Activated CD4-positive, alpha-beta T cell treated with anti-CD3 and anti-CD28 coated beads, Interleukin-2, amount 10 ng/mL, durations not matched to agents 7 days and 5 days (primary cell): ENCODE measurements at places on chromosomes 7 and 10. TPM values are rescaled to one million over a fixed set of nuclear protein-coding genes. Genes with fewer than 3 reads are reported as not detected.

DNA sequence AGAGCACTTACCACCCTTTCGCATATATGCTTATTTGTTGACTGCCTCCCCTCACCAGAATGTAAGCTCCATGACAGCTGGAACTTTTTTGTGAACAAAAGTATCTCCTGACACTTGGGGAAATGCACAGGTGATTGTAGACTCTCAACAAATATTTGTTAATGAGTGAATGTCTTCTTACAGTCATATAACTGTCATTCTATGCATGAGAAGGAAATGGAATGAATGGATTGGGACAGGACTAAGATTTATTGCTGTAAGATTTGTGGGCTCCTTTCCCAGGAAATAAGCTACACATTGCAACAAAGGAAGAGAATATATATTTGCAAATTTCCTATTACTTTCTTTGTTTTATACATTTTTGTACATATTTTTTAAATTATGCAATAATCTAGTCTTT is 48.5 kb downstream of the FEZF1 start:
- DNase-seq: no peak

DNA sequence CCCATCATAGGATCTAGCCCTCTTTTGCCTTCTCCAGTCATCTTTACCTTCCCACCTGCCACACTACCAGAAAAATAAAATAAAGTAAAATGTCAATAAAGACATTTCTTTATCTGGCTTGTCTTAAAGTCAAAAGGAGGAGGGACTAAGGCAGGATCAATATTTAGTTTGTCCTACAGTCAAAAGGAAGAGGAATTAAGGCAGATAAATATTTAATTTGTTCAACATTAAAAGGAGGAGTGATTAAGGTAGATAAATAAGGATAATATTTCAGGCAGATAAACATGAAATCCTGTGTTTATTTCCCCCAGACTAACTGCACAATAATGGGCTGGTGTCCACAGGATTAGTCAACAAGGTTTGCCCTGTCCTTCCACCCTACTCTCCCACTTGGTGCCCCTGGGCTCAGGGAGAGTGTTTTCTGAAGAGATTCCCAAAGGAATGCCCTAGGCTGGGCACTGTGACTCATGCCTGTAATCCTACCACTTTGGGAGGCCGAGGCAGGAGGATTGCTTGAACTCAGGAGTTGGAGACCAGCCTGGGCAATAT is 18.3 kb upstream of the MSMB start:
- no peak for DNase-seq

DNA sequence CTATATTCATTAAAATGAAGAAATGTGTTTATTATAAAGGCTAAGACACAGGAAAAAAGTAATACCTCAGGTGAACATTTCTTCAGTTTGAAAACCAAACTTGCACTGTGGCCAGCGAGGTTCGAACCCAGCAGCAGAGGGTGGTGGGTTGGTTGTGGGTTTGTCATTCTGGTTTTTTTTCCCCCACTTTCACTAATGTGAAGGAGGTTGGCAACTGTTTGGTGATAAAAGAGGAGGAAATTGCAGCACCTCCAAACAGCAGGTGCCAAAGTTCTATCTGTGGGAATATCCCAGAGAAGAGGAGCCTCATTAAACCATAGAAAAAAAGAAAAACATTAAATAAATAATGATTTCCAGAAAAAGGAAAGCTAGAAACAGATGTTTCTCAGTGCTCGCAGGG is 36.6 kb upstream of the YAE1 start:
- DNase-seq: no peak

DNA sequence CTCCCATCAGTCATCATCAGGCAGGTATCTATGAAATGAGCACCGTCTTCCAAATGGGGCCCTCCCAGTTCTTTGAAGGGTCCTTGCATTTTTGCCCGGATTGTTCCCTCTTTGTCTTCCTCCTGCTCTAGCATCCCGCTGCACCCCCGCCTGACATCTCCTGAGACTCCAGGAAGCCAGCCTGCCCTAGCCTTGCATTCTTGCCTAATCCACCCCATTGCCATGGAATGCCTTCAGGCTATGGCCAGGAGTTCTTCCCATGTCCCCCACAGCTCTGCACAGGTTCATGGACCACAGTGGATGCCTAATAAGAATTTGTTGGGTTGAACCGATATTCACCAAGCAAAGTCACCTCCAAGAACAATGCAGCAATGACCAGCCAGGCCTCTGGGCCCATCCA is 62.1 kb downstream of the ZMIZ1 start:
- DNase-seq: no peak

DNA sequence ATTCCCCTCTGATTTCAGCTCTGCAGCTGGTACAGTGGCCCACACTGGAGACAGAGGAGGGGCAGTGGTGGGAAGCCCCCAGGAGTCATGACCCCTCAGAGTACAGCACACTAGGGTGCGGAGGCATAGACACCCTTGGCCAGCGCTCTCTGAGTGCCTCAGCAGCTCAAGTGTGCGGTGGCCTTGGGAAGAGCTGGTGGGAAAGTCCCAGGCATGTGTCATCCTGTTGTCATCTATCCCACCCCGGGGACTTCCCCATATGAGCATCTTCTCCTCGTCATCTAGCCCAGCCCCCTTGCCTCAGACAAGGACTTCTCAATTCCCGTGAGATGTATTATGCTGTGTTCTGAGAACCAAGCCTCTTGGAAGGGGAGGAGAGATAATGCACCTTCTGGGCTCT is 15.6 kb upstream of the PPIF start:
- peak; percentile 52 for DNase-seq

- no peak for DNase-seq
Measured at GRCh38 chr7:122352454-122352853, 47.9 kb upstream of the FEZF1 start.

DNA sequence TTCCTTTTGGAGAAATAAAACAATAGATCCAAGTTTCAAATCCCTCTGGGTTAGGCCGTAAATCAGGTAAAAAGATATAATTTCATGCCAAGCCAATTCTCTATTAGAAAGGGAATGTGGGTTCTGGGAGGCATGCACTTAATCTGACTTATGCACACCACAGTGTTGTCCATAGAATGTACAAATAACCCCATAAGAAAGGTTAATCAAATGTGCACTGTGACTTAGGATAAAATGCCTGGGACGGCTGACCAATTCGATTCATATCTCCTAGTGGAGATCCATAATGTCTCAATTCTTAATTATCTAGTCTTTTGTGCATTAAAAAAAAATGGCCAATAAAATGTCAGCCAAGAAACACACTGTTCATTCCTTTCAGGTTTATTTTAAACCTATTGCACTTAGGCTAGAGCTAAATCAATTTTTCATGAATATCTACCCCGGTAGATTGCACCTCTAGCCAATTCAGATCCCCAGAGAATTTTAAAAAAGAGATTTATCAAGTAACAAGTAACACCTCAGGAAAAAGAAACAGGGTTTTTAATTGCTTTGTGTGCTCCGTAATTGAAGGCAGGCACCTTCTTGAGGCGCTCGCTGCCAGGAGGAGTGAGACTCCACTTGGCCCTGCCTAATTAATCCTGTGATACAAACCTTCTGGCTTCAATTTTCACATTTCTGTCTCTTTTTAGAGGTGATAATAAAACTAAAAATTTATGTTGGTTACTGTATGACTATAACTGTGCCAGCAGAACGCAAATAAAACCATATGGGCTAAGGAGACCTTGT is 265.1 kb downstream of the ETV1 start:
- no peak for DNase-seq

DNA sequence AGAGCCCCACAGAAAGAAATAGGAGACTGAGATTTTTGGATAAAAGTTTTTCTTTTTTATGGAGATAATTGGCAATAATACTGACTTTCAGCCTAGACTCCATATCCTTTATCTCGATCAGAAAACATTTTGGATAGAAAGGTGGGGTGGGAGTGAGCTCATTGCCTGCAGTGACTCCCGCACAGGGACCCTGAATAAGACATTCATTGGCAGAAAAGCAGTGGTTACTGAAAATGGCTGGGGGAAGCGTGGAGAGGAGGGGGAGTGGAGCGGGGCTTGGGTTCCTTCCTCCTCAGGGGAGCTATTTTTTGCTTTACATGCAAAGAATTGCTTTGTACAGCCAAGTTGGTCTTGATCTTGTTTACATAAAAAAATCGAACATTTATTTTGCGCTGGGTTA is 90.4 kb upstream of the BMPER start:
- DNase-seq: no peak

- no peak for DNase-seq
Measured at GRCh38 chr10:4467481-4467880, 358.5 kb upstream of the AKR1E2 start.

- DNase-seq: no peak
Measured at GRCh38 chr10:3875842-3876235, 90.8 kb upstream of the KLF6 start.

GRCh38 chr7:117219485-117219884 is 103.4 kb downstream of the WNT2 start:
- no peak for DNase-seq

- DNase-seq: no peak
Measured at GRCh38 chr10:28177944-28178637, 124.8 kb downstream of the MPP7 start.

DNA sequence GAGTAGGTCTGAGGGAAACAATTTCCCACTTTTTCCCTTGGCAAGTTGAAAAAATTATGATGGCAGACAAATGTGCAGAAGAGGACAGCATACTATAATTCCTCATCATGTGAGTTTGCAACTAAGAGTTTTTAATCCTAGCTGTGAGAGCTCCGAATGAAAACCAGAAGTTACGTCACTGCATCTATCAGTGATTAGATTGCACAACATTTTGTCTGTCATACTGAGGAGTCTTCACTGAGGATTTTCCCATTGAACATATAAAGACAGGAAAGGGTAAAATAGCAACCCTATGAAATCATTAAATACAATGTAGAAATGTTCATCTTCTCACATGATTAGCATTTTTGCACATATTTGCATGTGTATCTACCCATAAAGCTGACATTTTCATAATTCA is 45.8 kb downstream of the ZNF736 start:
- no peak for DNase-seq

DNA sequence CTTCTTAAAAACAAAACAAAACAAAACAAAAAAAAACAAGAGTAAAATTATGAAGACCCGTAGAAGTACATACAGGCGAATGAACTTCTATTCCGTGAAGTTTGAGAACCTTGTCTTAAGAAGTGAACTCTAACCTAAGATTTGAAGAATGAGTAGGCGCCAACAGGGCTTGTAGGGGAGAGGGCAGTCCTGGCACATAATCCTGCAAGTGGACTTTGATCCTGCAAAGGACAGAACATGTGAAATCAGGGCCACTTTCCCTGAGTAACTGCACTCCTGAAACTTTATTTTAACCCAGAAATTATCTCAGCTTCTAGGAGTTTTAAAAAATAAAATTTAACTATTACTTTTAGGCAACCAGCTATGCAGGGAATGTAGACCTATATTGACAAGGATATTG is 62.0 kb downstream of the GNAT3 start:
- DNase-seq: no peak

GRCh38 chr10:65864036-65864435 is 1061.8 kb upstream of the LRRTM3 start:
- DNase-seq: no peak

DNA sequence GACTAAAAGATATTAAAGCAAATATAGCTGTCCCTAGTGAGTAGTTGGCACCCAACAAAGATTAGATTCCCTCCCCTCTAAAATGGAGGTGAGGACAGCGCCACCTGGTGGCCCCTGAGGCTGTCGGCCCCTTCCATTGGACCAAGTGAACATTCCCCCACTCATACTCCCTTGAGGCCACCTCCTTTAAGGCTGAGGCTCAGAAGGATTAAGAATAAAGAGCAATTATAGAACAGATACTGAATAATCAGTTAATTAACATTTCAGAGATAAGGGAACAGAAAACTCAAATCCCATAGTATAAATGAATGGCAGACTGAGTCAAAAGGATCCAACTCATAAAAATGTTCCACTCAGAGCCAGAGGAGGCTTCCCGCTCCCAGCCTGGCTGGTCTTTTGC is 130.4 kb upstream of the GHITM start:
- DNase-seq: peak; percentile 42

- no peak for DNase-seq
Measured at GRCh38 chr10:260819-261429, 125.7 kb downstream of the ZMYND11 start.

DNA sequence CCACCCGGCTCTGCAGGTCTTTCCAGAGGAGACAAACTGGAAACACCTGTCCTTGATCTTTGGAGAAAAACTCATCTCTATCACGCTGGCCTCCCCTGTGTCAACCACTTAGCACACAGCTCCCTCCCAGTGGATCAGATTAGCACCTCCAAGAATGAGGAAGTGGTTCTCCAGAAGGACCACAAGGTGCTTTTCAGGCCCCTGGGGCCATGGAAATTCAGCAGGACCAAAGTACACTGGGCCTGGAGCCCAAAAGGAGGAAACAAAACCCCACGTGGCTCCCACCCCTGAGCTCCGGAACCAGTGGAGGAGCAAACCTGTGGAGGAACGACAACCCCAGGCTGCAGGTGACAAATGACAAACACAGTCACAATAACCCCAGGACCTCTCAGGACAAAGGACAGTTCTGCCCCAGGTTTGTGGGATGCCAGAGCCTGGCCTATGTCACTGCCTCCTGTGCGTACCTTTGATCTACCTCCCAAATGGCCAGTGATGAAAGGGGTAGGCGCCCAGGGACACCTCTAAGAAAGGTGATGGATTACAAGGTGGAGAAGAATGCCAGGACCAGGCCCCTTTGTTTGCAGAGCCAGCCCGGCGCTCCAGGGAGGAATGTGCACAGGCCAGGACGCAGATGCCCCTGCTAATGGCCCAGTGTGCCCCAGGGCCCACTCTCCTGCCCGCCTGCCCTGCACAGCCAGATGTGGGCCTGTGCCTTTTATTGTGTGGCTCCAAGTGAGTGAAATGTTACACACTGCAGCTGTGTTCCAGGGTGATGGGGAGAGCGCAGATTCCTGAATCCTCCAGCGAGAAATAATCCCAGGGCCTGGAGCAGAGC is 5.7 kb downstream of the TNS3 start:
- no peak for DNase-seq

DNA sequence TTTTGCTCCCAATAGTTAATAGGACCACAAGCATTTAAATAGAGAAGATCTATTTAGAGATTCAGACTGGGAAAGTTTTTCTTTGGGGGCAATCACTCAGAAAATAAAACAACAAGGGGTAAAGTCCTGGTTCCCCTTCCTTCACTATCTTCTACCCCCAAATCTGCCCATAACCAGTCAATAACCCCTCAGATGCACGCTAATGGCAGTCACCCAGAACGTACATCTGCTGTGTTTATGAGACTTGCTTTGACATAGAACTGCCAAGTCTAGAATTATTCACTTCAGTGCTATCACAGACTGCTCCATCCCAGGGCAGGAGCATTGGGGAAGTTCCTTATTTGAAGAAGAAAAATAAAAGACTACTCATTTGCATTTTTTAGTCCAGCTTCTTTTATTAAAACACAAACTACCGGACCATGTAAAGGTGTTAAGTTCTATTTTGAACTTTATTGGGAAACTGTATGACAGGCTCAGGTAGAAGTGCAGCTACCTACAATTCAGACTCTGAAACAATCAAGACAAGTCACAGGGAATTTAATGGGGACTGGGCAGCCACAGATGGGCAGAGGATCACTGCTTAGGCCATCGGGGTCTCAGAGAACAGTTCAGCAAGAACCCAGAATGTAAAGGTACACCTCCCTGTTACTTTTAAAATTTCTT is 38.4 kb downstream of the ANK3 start:
- DNase-seq: no peak

GRCh38 chr7:111532625-111533024 is 29.7 kb downstream of the IMMP2L start:
- DNase-seq: no peak

The ACSM6 gene
- not detected for total RNA-seq

The CLCN1 gene
- total RNA-seq: not detected

The DBF4 gene
- total RNA-seq: 75.7 TPM

The OR2F2 gene
- not detected for total RNA-seq

The TSC22D4 gene
- 113 TPM for total RNA-seq

The TMEM270 gene
- not detected for total RNA-seq
